ENCODE measurements at places on chromosomes 1 and 21. TPM values are rescaled to one million over a fixed set of nuclear protein-coding genes. Genes with fewer than 3 reads are reported as not detected.

Gene LCE1F
- total RNA-seq = not detected

Gene RIMS3
- 4.2 TPM for total RNA-seq

DNA sequence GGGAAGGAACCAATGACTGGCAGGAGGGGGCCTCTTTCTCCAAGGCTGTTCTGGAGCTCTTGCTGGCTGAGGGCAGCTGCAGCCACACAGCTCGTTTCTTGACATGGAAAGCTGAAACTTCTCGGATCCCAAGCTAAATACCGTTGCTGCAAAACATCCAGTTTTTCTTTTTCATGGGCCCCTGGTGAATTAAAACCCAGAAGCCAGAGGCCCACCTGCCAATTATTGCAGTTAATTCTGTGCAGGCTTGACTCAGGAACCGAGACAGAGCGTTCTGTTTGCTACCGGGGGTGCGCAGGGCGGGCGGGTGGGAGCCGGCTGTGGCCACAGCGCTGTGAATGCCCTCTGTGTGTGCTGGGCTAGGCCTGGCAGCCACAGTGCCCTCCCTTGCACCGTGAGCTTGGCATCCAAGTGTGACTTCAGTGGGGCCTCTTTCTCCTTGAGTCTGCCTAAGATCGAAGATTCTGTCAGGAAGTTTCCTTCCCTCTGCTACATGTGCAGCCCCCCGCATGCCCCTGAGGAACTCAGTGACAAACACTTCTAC is 19.9 kb upstream of the KCNE2 start:
- no peak overlapping the region for H3K4me3 ChIP-seq
- no peaks in the 10 kb centered on the region for H3K36me3 ChIP-seq
- DNase-seq = no peak
- no peak overlapping the region for H3K27ac ChIP-seq
- H3K4me1 ChIP-seq = no peaks in the 10 kb centered on the region
- 0 out of 2 replicates have a peak, but pooled peaks cover 8% of the 10 kb centered on the region for H3K27me3 ChIP-seq

GRCh38 chr21:36747815-36748383 is 49.0 kb downstream of the SIM2 start:
- H3K27ac ChIP-seq = no peak overlapping the region
- DNase-seq = no peak
- no peaks in the 10 kb centered on the region for H3K27me3 ChIP-seq
- no peak overlapping the region for H3K4me3 ChIP-seq
- H3K4me1 ChIP-seq = no peaks in the 10 kb centered on the region

- peak; percentile 85 for DNase-seq
- H3K4me1 ChIP-seq = peaks cover 29% of the 10 kb centered on the region
- H3K4me3 ChIP-seq = peak overlapping the region; percentile 42
- H3K36me3 ChIP-seq = no peaks in the 10 kb centered on the region
- H3K27me3 ChIP-seq = no peaks in the 10 kb centered on the region
Measured at GRCh38 chr1:119080586-119080985, 59.9 kb downstream of the WARS2 start.

DNA sequence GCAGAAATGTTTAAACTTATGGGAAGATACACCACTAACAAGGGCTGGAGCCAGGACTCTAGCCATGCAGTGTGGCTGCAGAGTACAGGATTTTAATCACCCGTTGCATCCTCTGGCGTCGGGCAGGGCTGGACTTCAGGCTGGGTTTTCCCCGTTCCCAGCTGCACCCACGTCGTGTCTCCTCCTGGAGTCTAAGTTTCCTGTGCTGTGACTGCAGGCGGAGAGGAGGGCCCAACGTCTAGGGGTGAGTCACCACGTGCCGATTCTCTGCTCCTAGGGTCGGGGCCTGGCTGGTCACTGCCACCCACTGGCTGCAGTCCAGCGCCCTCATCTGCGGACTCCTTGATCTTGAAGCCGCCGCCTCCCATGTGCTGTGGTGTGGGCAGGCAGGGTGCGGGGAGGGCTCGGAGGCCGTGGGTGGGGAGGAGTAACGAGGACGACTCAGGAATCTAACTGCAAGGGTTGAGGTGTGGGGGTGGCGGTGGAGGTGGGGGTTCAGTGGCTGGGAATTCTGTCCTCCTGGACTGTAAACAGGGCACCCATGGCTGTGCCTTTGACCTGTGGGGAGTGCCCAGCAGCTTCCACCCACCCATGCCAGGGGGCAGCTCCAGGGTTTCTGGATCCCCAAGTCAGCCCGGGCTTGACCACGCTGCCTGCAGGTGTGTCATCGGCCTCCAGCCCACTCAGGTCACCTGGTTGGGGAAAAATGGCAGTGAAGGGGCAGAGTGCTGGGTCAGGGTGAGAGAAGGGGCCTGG is 77.8 kb downstream of the ALPL start:
- no peaks in the 10 kb centered on the region for H3K36me3 ChIP-seq
- no peak overlapping the region for H3K27ac ChIP-seq
- H3K4me3 ChIP-seq = no peak overlapping the region

- no peak for DNase-seq
- H3K36me3 ChIP-seq = no peaks in the 10 kb centered on the region
- no peak overlapping the region for H3K27ac ChIP-seq
- peaks cover 25% of the 10 kb centered on the region for H3K4me1 ChIP-seq
Measured at GRCh38 chr1:38134294-38134755, 87.7 kb upstream of the POU3F1 start.

DNA sequence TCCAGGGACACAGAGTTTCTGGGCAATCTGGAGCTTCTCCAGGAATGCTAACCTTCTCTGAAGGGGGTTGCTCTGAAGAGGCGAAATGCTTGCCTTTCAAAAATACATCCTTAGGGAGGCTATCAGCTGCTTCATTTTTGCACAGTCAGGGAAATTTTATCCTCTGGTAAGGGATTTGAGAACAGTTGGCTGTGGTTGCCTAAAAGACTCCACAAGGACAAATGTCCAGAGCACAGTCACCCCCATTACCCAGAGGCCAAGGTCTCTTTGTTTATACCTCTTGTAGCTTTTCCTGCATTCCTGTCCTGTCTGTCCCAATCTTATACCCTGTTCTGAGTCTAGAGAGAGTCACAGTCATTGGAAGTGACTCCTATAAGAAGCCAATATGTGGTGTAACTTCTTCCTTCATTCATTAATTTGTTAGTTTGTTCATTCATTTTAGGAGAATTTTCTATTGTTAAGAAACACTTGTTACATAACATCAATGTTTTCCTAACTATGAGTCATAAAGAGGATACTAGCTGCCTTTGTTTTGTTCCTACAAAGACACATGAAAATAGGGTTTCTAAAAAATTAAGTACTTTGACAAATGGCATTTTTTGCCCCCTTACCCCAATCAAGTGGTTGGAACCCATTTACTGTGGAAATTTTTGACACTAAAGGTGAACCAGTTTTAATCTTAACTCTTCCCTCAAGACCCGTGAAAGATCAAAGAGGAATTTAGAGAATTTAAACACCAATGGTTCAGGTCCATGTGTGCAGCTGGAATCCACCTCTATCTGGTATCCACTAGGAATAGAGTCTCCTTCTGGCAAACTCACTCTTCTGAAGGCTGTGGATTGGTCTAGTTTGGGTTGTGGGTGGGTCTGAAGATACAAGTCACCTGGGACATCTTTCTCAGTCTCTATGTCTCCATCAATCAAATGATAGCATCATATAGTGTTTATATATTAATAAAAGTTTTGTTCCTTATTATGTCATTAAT is 47.1 kb downstream of the GPR88 start:
- H3K4me1 ChIP-seq = peaks cover 5% of the 10 kb centered on the region
- no peak overlapping the region for H3K27ac ChIP-seq
- DNase-seq = peak; percentile 44
- H3K36me3 ChIP-seq = no peaks in the 10 kb centered on the region
- no peak overlapping the region for H3K4me3 ChIP-seq

Data from PC-3 (cell line).